ENCODE measurements at places on chromosomes 5 and 9.
A peak's percentile ranks its signal among the peaks of the same experiment; 100 is the strongest.

DNA sequence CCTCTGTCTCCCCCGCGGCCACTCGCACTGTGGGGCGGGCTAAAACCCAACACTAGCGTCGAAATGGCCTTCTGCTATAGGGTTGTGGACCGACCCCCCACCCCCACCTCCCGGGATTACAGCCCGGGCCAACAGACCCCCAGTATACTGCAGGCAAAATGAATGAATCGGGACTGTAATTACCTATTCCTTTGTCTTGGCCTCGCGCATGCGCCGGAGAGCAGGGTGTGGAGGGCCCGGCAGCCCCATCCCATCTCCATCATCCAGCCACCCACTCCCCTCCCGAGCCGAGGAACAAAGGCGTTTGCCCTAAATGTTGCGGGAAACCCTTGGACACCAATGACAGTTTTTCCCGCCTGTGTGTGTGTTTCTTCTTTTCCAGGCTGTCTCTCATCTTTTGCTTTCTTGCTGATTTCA is 1.6 kb downstream of the BASP1 start:
- DNase-seq, result peak; percentile 38

GRCh38 chr9:130137081-130137640 is 35.0 kb upstream of the NCS1 start:
- DNase-seq, result no peak

DNA sequence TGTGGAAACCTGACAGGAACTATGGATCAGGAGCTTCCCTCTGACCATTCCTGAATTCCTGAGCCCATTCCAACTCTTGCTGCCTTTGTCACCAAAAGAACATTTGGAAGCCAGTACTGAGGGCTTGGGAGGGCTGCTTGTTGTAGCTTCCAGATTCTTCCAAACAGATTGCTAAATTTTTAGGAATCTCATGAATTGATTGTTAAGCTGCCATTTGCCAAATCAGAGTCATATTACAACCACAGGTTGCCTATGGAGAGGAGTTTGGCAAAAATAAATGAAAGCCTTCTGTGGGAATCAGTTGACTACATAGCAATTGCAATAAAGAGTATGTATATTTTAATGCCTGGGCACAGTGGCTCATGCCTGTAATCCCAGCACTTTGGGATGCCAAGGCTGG is 39.2 kb upstream of the SLC28A3 start:
- DNase-seq, result no peak

- DNase-seq, result no peak
Measured at GRCh38 chr5:171954721-171955120, 51.7 kb downstream of the FBXW11 start.

DNA sequence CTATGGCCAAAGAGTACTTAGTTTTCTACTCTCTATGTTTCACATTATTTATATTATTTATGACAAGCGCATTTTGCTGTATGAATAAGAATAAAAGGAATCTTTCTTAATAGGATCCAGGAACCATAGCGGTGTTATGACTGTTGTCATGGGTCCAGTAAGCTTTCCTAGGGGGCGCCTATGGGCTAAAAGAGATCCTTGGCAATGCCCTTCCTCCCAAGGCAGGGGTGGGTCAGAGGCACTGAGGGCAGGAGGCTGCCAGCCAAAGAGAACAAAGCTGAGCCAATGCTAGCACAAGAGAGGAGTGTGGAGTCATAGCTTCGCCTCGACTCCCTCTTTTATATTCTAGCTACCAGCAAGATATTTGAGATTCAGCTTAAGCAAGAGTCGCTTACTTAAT is 98.4 kb upstream of the GNAQ start:
- no peak for DNase-seq

GRCh38 chr5:72818866-72819534 is 2.5 kb downstream of the TNPO1 start:
- DNase-seq, result no peak

DNA sequence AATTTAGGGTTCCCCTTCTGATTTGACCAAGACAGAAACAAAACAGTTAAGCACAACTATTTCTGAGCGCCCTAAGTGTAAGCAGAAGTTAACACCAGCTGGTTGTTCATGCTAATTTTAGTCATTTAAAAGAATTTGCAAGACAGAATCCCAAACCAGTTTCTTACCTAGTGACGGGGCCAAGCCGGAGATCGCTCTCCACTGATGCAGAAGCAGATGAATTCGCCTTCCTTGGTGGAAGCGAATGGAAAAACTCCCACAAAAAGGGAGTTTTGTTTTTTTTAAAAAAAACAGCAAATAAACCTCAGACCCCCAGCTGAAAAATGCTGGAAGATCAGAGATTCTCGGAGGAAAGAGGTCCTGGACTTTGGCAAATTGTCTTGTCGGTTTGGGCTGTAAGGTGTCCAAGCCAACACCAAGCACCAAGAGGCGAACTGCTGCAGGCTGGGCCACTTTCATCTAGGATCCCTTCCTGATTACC is 47.4 kb upstream of the GLDC start:
- no peak for DNase-seq

- no peak for DNase-seq
Measured at GRCh38 chr5:150108711-150109514, 22.6 kb upstream of the CSF1R start.

DNA sequence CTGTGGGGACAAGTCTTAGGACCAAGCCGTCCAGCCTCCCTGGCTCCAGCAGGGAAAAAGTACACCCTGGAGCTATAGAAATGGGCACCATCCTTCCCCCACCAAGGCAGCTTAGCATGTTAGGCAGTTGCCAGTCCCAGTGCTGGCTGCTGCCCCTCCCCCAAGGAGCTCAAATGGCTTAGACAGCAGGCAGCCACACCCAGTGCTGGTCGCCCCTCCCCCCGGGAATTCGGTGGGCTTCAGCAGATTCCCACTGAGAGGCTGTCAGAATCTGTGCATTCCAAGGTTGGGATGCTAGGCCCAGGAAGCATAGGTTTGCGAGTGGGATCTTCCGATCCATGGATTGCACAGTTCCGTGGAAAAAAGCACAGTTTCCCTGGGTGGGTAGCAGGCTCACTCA is 105.2 kb upstream of the ITGA1 start:
- DNase-seq, result no peak

- DNase-seq, result no peak
Measured at GRCh38 chr5:126716861-126717260, 60.1 kb upstream of the LMNB1 start.

- no peak for DNase-seq
Measured at GRCh38 chr9:20621471-20622329, 599 bp downstream of the MLLT3 start.
